ENCODE measurements at places on chromosomes 2 and 18.

GRCh38 chr2:3449086-3449485 lies 69.6 kb downstream of the TRAPPC12 start:
- no peak for DNase-seq

DNA sequence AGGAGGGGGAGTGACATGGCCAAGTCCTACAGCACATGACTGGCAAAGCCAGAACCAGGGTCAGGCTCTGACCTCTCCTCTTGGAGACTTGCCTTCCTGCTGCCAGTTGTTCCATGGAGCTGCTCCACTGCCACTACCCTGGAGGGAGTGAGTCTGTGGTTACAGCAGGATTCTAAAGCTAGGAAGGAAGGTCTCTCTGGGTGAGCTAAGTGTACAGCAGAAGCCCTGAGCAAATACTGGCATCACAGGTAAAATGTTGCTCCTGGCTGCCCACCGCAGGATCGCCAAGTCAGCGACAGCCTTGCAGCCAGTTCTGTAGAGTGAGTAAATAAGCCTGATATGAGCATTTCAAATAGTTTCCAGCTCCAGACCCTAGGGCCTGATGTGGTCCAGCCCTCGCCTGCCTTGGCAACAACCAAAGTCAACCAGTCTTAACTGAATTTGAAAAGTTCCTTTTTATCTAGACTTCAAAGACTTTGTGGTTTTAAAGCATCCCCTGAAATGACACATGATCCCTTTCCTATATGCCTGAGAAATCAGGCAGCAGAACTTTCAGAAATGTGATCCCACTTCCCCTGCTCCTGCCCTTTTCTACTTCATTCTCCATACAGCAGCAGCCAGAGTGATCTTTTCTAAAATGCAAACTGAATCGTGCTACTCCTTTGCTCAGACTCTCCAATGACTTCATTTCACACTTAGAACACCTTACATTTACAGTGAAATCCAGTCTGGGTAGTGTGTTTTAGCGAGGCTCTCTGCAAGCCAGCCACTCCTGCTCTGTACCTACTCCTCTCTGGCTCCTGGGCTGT lies 114.3 kb downstream of the MGAT5 start:
- DNase-seq = no peak

DNA sequence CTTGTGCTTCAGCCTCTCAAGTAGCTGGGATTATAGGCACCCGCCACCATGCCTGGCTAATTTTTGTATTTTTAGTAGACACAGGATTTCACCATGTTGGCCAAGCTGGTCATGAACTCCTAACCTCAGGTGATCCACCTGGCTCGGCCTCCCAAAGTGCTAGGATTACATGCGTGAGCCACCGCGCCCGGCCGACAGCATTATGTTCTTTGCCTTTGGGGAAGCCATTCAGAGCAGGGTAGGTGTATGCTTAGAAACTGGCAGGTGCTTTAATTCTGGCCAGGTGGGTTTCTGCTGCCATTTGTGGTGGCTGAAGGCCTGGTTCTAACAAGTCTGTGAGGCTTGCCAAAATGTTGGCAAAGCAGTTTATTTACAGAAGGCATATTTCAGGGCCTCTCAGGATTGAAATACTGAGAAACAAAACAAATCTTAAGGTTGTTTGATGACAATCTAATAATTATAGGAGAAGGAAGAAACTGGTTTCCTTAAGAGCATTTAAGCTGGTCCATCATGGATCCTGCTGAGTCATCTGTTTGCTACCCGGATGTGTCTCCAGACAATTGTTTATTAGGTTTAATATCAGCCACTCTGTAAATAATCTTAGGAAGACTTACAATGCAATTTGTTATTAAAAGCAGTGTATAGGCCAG lies 16.0 kb downstream of the SLC20A1 start:
- DNase-seq = no peak

DNA sequence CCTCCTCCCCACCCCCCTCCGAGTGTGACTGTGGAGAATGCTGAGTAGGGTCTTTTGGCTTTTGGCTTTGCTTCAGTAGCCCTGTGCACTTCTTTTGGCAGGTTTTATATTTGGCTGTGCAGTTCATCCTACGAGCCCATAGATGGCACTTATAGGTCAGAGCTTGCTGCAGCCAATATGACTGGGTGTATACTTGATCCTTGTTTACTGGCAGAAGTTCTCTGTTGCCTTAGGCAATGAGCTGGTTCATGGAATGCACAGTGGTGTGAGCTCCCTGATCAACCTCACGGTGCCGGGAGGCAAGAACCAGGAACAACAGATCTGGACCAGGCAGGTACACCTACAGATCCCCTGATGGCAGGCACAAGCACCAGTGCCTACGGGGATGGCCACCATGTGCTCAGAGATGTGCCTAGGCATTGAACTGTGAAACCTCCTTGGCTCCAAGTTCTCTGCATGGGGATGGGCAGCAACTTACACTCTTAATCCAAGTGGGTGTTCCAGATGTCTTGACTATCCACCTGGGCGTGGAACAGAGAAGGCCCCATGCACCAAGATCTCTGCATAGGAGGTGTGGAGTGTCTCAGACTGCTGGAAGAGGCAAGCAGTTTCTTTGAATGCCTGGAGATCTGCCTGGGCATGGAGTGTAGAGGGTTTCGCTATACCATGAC lies 190.4 kb downstream of the KIAA1328 start:
- DNase-seq = peak; percentile 13

DNA sequence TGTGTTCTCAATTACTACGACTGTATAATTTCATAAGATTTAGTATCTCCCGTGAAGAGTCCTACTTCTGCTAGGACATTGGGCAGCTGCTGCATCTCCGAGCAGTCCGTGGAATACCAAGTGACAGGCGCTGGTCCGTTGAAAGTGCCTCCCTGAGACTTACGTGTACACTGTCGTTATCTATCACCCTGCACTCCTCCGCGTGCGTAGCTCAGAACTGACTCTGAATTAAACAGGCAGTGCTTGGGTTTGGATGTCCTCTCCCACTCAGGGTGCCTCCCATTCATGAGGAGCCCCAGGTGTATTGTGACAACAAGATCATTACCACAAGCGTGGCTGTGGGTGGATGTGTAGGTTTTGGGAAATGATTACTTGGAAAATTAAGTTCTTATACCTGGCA lies 148.4 kb downstream of the SH3RF3 start:
- no peak for DNase-seq

DNA sequence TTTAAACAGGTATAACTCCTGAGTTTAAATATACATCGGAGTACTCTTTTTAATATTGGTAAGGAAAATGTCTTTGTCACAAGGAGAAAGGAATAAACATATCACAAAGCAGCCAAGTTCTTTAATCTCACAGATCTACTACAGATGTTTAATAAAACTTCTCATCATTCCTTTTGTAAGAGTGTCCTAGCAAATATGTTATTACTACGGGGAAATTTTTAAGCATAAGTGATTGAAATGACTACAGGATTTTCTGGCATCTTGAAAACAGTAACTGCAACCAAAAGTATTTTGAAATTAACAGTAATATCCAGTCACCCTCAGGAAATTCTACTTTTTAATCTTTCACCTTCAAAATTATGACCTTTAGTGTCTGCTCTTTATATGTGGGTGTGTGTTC lies 403.1 kb downstream of the IRS1 start:
- no peak for DNase-seq

- DNase-seq = no peak
These were observed 11.5 kb downstream of the SLC9A4 start for GRCh38 chr2:102484310-102485061.

DNA sequence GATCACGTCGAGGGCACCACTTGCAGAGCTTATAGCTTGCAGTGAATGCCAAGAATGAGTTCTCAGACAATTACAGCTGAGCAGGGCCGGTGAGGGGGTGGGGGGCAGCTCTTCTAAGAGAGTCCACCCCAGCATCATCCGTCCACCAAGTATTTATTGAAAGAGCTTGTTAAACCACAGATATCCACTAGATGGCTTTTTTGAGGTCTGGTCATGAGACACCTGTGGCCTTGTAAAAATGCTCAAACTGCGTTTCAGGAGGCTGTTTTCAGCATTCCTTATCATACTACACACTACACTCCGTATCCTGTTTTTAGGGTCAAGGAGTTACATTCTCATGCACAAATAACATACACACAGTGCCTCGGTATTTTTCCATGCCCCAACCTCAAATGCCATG lies 51.5 kb downstream of the DNAJC10 start:
- no peak for DNase-seq

DNA sequence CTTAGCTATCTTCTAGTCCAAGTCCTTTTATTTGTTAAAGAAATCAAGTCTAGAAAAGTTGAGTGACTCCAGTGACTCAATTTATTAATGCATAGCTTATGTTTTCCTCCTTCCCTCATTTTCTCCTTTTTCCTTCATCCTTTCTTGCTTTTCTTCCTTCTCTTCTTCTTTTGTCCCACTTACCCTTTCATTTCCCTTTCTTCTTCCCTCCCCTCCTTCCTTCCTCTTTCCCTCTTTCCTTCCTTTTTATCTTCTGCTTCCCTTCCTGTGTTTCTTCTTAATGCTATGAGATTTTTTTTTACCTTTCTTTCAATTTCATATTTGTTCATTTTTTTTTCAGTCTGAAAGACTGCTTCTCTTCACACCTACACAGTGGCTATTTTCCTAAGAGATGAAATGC lies 555.5 kb downstream of the PIK3C3 start:
- no peak for DNase-seq

DNA sequence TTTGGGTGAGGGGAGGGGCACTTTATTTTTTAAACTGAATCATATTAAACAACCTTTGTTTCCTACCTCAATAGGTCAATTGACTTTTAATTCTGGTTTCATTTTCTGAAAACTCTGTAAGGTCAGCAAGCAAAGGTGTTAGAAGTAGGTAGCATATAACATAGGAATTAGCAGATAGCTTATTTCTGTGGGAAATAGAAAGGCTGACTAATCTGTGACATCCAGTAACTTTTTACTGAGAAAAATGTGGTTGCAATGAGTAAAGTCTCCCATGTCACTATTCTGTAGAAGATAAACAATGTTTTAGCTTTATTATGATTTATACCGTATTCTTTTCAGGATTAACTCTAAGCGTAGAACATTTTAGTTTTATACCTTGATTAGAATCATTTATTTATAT lies 240.4 kb downstream of the PLCL1 start:
- no peak for DNase-seq

- DNase-seq = no peak
These were observed 39.9 kb downstream of the PRKCE start for GRCh38 chr2:45691171-45691999.

- DNase-seq = no peak
These were observed 1.8 kb upstream of the CPO start for GRCh38 chr2:206937555-206937954.

DNA sequence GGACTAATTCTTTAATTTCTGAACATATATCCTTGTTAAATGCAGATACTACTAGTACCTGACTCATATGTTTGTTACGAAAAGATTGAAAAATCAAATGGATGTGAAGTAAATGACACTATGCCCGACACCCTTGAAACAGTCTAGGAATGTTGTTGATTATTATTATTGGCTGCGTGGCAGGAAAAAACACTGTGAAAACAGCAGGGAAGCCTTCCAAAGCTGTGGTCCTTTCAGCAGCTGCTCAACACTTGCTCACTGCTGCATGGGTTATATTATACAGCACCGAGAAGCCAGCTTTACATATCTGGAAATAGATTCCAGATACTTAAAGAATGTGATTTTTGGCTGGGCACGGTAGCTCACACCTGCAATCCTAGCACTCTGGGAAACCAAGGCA lies 26.5 kb downstream of the CRYGD start:
- DNase-seq = no peak

DNA sequence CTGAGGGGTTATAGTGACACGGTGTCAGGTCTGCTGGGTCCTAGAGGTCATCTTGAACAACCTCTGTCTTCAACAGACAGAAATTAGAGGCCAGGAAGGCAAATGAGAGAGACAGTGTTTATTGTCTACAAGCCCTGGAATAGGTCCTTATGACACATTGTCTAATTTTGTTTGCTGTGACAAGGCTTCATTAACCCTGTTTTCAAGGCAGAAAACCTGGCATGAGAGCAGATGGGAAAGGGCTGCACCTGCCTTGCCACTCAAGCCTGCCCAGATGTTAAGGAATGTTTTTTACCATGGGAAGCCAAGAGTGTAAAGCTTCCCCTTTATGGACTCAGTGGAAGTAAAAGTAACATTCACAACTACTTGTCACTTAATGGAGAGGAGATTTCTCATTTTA lies 275.3 kb downstream of the KCNS3 start:
- no peak for DNase-seq

DNA sequence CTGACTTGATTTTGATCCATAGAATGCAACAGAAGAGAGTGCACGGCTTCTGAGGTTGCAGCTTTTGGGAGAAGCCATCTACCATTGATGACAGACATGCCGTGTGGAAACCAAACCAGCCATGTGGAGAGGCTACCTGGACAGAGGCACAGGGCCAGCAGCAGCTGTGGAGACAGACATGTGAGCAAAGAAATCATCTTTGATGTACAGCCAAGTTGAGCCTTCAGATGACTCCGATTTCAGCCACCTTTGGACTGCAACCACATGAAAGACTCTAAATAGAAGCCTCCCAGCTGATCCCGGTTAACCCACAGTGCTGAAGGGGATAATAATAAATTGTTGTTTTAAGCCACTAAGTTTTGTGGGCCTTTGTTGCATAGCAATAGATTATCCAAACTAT lies 54.2 kb downstream of the TSN start:
- no peak for DNase-seq

GRCh38 chr18:6521803-6522418 lies 107.2 kb upstream of the L3MBTL4 start:
- peak; percentile 85 for DNase-seq

DNA sequence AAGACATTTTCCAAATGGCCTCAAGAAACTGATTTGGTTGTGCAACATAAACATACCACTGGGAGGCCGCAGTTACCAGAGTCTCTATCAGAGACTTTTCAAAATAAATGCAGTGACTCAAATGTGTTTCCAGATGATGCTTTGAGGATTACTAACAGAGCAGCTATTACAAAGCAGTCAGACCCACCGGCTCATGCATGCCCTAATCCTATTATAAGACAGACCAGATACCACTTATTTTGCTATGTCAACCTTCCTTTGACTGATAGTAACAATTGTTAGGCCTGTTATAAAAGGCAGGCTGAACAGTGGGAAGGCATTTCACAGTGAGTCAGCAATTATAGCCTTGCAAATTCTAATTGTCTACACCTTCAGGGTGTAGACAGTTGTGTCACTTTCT lies 217.7 kb downstream of the LRRTM1 start:
- no peak for DNase-seq

GRCh38 chr2:237060534-237061312 lies 25.0 kb upstream of the COPS8 start:
- no peak for DNase-seq

DNA sequence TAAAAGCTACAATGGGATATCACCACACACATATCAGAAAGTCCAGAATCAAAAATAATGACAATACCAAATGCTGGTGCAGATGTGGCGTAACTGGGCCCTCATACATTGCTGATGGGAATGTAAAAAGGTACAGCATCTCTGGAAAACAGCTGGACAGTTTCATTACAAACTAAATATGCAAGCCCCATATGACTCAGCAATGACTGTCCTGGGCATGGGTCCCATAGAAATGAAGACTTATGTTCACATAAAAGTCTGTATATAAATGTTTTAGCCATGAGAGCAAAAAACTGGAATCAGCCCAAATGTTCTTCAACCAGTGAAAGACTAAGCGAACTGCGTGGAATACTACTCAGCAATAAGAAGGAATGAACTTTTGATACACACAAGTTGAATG lies 56.7 kb downstream of the ALPK2 start:
- DNase-seq = no peak

GRCh38 chr2:26612522-26613240 lies 28.5 kb downstream of the CIB4 start:
- DNase-seq = no peak

Measured in H1 (cell line).